Upper lobe of right lung (tissue), 1 donor: ENCODE measurements at places on chromosomes 16 and 17. TPM values are rescaled to one million over a fixed set of nuclear protein-coding genes. Genes with fewer than 3 reads are reported as not detected.

GRCh38 chr16:74605746-74606520 lies 981 bp downstream of the GLG1 start:
- H3K36me3 ChIP-seq: no peaks in the 10 kb centered on the region
- DNase-seq: no peak
- H3K27ac ChIP-seq: peak overlapping the region; percentile 97

- no peaks in the 10 kb centered on the region for H3K27me3 ChIP-seq
- DNase-seq: no peak
- H3K4me1 ChIP-seq: peaks cover 12% of the 10 kb centered on the region
- no peaks in the 10 kb centered on the region for H3K36me3 ChIP-seq
- no peak overlapping the region for H3K27ac ChIP-seq
- no peak overlapping the region for H3K4me3 ChIP-seq
Observed at GRCh38 chr17:76593384-76593826, 7.7 kb upstream of the ST6GALNAC2 start.

The SLC52A1 gene
- total RNA-seq: 0.26 TPM

DNA sequence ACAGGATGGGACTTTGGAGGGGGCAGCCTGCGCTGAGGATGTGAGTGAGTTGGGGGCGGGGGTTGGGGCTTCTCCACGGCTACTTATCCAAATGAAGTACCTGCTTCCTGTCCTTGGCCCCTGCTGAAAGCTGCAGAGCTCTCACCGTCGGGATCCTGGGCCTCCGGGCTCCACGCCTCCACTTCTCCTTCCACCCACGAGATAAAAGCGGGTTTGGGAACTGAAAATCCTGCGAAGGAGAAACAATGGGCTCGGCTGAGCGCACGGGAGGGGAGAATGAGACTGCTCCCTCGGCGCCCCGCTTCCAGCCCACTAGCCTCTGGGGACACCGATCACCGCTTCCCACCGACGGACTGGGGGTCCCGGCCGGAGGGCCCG lies 486 bp downstream of the ZNF785 start:
- no peaks in the 10 kb centered on the region for H3K27me3 ChIP-seq
- DNase-seq: no peak
- peaks cover 14% of the 10 kb centered on the region for H3K4me1 ChIP-seq
- peak overlapping the region; percentile 73 for H3K4me3 ChIP-seq
- peaks cover 23% of the 10 kb centered on the region for H3K36me3 ChIP-seq

DNA sequence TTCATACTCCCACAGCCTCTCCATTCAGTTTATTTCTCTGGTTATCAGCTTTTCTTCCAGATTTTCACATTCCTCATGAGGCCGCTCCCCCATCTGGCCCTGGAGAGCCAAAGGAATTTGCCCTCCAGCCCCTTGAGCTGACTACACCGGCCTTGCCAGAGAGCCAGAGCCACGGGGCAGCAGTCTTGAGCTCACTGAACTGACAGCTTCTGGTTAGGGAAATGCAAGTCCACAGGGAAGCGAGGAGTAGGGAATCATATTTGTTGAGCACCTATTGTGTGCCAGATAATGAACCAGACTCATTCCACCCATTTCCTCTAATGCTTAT lies 102.4 kb downstream of the ABCC12 start:
- peaks cover 17% of the 10 kb centered on the region for H3K4me1 ChIP-seq
- peak; percentile 70 for DNase-seq
- H3K27ac ChIP-seq: no peak overlapping the region
- no peaks in the 10 kb centered on the region for H3K27me3 ChIP-seq
- no peak overlapping the region for H3K4me3 ChIP-seq

The PIP4K2B gene
- 50.5 TPM for total RNA-seq

GRCh38 chr16:28977703-28978662 lies 3.4 kb downstream of the SPNS1 start:
- H3K4me3 ChIP-seq: no peak overlapping the region
- peaks cover 41% of the 10 kb centered on the region for H3K36me3 ChIP-seq
- H3K27me3 ChIP-seq: no peaks in the 10 kb centered on the region
- no peak overlapping the region for H3K27ac ChIP-seq
- DNase-seq: no peak

The C16orf78 gene
- total RNA-seq: not detected

The TNP2 gene
- not detected for total RNA-seq

DNA sequence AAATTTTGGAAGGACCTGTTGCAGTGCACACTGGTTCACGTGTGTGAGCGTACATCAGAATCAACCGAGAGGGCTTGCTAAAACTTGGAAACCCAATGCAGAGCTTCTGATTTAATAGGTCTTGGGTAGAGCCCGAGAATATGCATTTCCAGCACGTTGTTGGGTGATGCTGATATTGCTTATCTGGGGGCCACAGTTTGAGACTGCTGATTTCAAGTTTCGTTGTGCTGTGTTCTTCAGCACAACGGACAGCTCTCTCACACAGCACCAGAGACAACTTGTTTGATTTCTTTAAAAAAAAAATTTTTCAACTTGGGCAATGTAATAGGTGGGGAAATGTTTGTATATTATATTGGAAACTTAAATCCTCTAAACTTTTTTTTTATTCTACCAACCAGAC lies 9.4 kb downstream of the OR4D2 start:
- H3K36me3 ChIP-seq: no peaks in the 10 kb centered on the region
- no peak overlapping the region for H3K27ac ChIP-seq
- H3K27me3 ChIP-seq: peaks cover 8% of the 10 kb centered on the region
- no peak overlapping the region for H3K4me3 ChIP-seq

The CBX2 gene
- total RNA-seq: 3.4 TPM

GRCh38 chr16:57642160-57643135 lies 14.0 kb downstream of the ADGRG1 start:
- H3K27ac ChIP-seq: peak overlapping the region; percentile 24
- no peaks in the 10 kb centered on the region for H3K36me3 ChIP-seq
- H3K4me3 ChIP-seq: no peak overlapping the region

GRCh38 chr16:88686439-88687253 lies at the start of gene SNAI3:
SNAI3 (minus strand) TSS chr16:88686507; CDS start chr16:88686406, 101 bp downstream.
- peaks cover 23% of the 10 kb centered on the region for H3K4me1 ChIP-seq
- DNase-seq: peak; percentile 96
- H3K36me3 ChIP-seq: no peaks in the 10 kb centered on the region
- peak within 1 kb of the TSS; percentile 11 for H3K27ac ChIP-seq
- H3K4me3 ChIP-seq: peak within 1 kb of the TSS; percentile 60
- H3K27me3 ChIP-seq: peaks cover 17% of the 10 kb centered on the region

- no peaks in the 10 kb centered on the region for H3K36me3 ChIP-seq
- H3K4me1 ChIP-seq: no peaks in the 10 kb centered on the region
- H3K4me3 ChIP-seq: no peak overlapping the region
- H3K27ac ChIP-seq: no peak overlapping the region
- H3K27me3 ChIP-seq: no peaks in the 10 kb centered on the region
Observed at GRCh38 chr17:76579281-76579680, 6.4 kb downstream of the ST6GALNAC2 start.
